ENCODE measurements at places on chromosomes 4 and X.

GRCh38 chr4:158823461-158823873, 54.6 kb downstream of the FNIP2 start:
- peak; percentile 23 for DNase-seq

DNA sequence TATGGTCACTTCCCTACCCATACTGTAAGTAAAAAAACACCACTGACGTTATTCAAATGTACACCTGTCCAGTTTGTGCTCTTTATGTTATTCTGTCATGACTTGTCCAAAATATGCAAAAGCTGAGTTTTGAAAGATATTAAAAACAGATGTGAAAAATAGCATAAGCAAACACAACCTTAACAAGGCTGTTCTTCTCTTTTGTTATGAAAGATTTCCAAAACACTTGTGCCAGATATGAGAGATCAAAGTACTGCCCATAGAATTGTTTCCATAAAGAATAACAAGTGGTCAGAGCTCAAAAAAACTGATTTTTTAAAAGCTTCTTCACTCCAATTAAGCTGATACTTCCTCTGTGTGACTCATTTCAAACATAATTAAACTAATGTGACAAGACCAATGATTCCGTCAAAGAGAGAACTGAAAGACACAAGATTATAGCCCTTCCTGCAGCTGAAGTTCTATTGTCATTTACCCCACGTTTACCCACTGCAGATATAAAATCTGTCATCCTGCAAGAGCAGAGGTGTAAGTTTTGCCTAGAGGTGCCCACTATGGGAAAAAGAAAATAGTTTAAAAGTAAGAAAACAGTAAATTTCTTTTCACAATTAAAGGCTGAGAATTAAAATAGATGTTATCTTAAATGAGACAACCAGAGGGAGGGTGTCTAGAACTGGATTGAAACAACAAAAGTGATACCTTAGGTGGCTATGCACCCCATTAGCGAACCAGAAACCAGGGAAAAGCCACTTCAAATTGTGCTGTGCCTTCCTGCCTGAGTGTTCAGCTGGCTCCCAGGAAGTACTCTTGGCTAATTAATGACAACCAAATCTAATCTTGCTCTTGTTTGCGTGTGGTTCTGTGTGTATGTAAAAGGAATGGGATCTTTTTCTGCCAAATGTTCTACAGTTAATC, 30.1 kb downstream of the RASSF6 start:
- DNase-seq, result no peak

DNA sequence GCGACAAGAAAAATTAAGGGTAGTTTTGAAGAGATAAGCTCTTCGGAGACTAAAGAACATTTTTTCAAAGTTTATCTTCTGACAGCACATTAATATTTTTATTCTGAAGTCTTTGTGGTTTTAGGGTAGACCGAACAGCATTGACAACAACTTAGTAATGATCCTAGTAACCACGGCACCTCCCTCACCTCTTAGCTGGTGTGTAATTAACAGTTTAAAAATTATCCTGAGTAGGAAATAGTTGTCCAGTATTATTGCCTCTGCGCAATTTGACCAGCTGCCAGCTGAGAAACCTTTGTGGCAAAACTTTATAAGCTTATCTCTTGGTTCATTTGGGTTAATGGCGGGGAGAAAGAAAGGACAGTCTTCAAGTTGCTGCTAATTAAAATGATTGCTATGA, 213.6 kb downstream of the CBLL2 start:
- peak; percentile 6 for DNase-seq

GRCh38 chr4:152581536-152582160, 45.8 kb upstream of the FBXW7 start:
- no peak for DNase-seq

- DNase-seq, result peak; percentile 69
Measured at GRCh38 chrX:65601530-65602220, 65.8 kb upstream of the MSN start.

GRCh38 chrX:136867096-136867491, 13.4 kb downstream of the RBMX start:
- DNase-seq, result no peak

GRCh38 chrX:15674514-15674840, 9.9 kb upstream of the CLTRN start:
- DNase-seq, result no peak

GRCh38 chr4:83109480-83110222, 4.9 kb downstream of the PLAC8 start:
- DNase-seq, result peak; percentile 36

DNA sequence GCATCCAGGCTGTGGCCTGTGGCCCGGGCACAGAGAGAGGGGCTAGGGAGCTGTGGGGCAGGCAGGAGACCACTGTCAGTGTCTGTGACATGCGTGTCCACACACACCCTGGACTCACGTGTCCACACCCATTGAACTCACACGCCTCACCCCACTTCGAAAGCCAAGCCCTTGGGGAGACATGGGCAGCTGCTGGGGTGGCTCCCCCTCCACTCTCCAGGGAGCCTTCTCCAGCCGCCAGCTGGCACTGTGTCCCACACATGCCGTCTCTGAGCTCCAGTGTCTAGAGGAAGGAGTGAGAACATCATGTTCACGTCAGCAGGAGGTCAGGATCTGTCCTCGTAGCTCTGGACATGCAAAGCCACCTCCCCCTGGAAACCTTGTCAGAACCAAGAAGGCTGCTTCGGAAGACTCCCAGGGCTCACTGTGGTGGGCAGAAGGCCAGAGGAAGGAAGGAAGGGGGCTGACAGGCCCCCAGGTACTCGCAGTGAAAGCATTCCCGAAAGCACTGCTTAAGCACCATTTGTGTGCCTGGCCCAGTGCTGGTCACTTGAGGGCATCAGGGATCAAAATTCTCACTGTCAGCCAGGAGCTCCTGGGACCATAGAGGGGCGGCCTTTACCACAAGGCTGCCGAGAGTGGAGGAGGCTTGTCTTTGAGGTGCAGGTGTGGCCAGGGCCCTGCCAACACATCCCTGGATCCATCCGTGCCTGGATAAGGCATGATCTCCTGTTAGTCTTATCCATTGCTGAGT, 61.4 kb downstream of the HTRA3 start:
- no peak for DNase-seq

- DNase-seq, result no peak
Measured at GRCh38 chr4:41446981-41447725, 90.8 kb upstream of the LIMCH1 start.

DNA sequence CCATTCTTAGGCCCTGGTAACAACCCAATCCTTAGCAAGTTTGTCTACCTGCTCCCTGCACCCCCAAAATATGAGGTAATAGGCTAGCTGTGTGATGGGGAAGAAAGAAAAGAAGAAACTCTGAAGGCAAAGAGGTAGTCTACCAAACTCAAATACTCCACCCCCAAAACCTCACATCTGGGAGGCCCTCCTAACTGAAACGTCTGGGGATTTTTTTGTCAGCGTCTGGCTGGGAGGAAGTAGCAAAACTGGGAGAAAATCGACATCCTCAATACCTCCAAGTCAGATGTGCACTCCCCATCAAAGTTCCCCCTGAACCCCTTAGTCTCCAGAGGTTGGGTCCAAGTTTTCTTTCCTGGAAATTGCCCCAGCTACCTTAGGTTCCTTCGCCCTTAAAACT, 1.0 kb downstream of the LAMP2 start:
- DNase-seq, result no peak

DNA sequence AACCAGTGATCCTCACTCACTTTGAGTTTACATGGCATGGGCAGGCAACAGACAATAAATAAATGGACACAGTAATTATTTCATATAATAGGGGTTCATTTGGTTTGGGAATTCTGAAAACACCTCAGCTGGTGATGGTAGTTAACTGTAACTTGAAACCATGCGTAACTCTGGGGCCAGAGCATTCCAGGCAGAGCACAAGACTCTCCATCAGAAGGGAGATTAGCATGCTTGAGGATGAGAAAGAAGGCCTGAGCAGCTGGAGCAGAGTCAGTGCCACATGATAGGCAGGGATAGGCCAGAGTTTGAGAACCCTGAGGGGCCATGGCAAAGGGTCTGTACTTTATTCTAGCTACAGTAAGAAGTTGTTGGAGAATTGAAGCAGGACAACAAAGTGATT, 56.3 kb upstream of the CXCL8 start:
- no peak for DNase-seq

DNA sequence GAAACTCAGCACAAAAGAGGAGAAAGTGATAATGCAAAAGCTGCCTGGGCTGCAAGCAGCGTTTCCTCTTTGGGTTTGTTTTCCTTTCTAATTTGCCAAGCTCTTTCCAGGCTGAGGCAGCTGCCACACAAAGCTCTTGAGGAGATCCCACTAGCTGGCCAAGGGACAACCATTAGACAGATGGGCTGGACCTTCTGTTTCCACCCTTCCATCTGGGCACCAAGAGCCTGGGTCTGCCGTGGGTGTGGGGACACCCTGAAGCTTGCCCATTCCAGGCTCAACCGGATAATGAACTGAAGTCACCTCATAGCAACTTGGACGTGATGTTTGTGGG, 194.6 kb upstream of the C1QTNF7 start:
- no peak for DNase-seq
